ENCODE measurements at places on chromosomes 13 and 19.
A peak's percentile ranks its signal among the peaks of the same experiment; 100 is the strongest.

GRCh38 chr19:18229474-18229873, 3.2 kb upstream of the PDE4C start:
- no peak for DNase-seq

DNA sequence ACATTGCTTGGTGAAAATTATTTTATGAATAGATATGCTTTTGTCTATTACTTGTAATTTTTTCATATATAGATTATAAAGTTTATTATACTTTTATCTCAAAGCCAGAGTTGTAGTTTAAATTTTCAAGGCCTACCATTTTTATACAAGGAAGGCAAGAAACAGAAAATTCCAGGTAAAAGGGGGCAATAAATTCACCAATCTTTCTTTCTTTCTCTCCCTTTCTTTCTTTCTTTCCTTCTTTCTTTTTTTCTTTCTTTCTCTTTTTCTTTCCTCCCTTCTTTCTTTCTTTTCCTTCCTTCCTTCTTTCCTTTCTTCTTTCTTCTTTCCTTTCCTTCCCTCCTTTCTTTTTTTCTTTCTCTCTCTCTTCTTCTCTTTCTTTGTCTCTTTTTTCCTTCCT, 529.4 kb downstream of the PCDH17 start:
- no peak for DNase-seq

GRCh38 chr13:73602295-73602694, 531.9 kb downstream of the KLF12 start:
- no peak for DNase-seq

DNA sequence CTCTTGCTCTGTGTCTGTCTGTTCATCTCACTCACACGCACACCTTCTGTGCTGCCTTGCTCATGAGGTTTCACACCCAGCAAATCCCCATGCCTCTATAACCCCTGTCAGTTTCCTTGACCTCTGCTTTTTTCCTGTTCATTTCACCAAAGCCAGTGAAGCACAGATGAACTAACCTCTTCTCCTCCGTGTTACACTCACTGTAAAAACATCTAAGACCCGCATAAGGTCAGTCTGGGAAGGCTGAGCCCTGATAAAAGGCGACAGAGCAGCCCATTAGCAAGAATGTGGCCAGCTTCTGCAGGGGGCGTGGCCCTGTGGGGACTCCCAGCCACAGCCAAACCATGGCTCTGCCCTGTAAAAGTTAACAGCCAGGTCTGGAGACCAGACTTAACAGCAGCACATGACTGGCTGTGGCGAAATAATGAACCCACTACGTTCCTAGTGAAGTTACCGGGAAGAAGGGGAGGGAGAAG, 42.8 kb upstream of the NPAS1 start:
- peak; percentile 52 for DNase-seq

DNA sequence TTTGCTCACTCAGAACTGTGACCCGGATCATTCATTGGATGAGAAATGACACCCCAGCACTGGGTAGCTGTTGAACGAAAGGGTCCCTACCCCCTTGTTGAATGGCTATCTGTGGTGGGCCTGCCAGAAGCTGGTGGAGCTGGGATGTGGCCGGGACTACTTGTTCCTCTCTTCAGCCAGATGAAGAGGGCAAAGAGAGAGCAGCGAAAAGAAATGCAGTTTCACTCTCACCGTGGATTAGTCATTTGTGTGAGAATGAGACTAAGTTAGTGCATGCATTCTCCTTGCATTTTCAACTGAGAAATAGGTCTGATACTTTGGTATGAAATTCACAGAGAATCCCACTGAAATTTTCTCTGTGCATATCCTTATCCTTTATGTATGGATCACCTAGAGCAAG, 553.1 kb downstream of the IRS2 start:
- no peak for DNase-seq

- no peak for DNase-seq
These were observed 4.0 kb downstream of the EBI3 start for GRCh38 chr19:4233282-4233853.

DNA sequence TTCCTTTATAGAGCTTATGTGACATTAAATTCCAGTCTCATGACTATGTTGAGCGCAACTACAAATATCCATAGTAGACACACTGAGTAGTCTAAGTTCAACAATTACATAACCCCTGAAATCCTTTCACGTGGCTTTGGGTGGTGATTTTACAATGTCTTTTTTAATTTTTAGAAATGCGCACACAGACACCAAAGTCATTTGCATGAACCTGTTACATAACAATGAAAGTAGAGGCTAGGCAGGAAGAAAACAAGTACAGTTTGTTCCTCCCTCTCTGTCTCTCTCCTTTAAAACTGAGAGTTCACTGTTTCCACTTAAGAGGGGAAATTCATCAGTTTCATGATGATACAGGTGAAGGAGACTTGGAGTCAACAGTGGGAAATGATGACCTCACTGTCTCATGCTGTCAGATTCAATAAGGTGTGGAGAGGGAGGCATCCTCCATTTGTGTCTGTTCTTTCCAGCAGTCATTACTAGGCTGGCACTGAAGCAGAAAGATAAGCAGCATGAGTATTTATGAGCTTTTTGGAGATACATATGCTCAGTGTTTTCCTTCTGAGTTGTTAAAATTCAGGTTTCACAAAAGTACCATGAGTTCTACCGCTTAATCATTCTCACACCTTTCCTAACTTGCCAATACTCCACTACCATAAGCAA, 201.8 kb downstream of the LHFPL6 start:
- DNase-seq, result no peak

- no peak for DNase-seq
These were observed 5.2 kb downstream of the MCOLN1 start for GRCh38 chr19:7527516-7528191.

DNA sequence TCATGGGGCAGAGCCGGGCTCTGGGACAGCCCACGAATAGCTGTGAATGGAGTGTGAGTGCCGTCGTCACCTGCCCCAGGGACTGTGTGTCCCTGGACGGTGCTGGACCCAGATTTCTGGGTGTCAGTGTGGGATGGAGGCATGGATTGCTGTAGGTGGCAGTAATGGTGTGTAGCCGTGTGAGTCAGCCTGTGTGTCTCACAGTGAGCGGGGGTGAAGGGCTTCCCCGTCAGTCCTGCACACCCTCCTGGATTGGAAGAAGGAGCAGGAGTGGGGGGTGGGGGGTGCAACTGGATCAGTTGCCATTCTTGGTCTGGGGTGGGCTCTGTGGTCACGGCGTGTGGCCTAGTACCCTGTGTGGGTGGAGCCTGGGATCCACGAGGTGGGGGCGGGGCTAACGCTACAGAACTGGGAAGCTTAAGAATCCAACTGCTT, 6.5 kb upstream of the LTBP4 start:
- no peak for DNase-seq
